Panc1 (cell line): ENCODE measurements at places on chromosomes 12 and 14.

DNA sequence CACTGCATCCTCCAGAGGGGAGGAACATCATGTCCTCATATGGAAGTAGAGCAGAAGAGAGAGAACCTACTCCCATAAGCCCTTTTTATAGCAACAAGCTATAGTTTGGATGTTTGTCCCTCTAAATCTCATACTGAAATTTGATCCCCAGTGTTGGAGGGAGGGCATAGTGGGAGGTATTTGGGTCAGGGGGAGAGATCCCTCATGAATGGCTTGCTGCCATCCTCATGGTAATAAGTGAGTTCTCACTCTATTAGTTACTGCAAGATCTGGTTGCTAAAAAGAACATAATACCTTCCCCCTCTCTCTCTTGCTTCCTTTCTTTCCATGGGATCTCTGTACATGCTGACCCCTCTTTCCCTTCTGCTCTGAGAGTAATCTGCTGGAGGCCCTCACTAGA lies 93.9 kb downstream of the RPAP3 start:
- no peak for DNase-seq

GRCh38 chr14:53968726-53969125 lies 12.1 kb upstream of the BMP4 start:
- no peak for DNase-seq

GRCh38 chr12:111607239-111607638 lies 8.1 kb upstream of the ATXN2 start:
- no peak for DNase-seq

GRCh38 chr12:105451211-105451610 lies 120.7 kb downstream of the C12orf75 start:
- no peak for DNase-seq

GRCh38 chr12:52630599-52631200 lies 12.3 kb upstream of the KRT73 start:
- DNase-seq: no peak

GRCh38 chr12:128578045-128578444 lies 245.7 kb downstream of the SLC15A4 start:
- no peak for DNase-seq

GRCh38 chr12:107319533-107320032 lies 226.2 kb upstream of the CRY1 start:
- DNase-seq: no peak

DNA sequence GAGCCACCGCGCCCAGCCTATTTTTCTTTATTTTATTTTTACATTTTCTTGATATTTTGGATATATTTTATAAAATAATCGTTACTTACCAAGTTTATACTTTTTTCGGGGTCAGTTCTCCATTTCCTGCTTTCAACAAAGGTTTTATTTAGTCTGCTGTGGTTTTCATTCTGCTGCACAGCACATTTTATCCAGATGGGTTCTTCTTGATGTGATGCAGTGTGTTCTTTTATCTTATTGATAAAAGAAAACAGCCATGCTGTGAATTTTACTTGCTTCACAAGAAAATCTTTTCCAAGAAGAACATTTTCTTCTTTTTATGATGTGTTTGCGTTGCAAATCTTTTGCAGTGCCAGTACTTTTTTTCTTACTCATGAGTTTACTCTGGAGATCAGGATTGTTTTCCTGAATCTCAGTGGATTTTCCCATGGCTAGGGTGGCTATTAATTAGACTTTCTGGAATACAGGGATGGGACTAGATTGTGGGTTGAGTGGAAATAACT lies 192.5 kb downstream of the ADGRD1 start:
- no peak for DNase-seq
